GM23338 (cell line): ENCODE measurements at places on chromosomes 2 and 18. TPM values are rescaled to one million over a fixed set of nuclear protein-coding genes. Genes with fewer than 3 reads are reported as not detected.

Gene SMYD5
- 17.9 and 20.5 TPM in 2 replicates for polyA plus RNA-seq

- H3K4me3 ChIP-seq, result no peak overlapping the region
- no peak for DNase-seq
- H3K27me3 ChIP-seq, result no peaks in the 10 kb centered on the region
- H3K27ac ChIP-seq, result no peak overlapping the region
- H3K36me3 ChIP-seq, result no peaks in the 10 kb centered on the region
These were observed 27.4 kb upstream of the IL1RL1 start for GRCh38 chr2:102283996-102284395.

DNA sequence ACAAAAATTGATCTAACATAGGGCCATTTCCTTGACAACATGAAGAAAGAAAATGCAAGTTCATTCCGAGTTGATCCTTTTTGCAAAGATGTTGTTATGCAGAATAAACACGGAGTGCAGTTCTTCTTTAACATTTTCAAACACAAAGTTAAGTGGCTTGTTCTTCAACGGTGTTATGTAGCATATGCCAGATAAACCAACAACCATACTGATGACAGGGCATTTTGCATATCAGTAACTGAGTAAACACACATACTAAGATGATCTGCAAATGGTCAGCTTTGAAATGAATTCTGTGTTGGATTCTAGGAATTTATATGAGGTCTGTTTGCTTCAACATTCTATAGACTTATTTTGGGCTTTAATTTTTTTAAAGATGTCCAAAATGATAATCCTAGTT, 266.4 kb downstream of the GPD2 start:
- DNase-seq, result no peak
- no peaks in the 10 kb centered on the region for H3K27me3 ChIP-seq
- no peaks in the 10 kb centered on the region for H3K36me3 ChIP-seq
- peaks cover 45% of the 10 kb centered on the region for H3K4me1 ChIP-seq
- H3K4me3 ChIP-seq, result no peak overlapping the region

GRCh38 chr2:160332318-160332717, 132.2 kb upstream of the ITGB6 start:
- no peaks in the 10 kb centered on the region for H3K27me3 ChIP-seq
- no peaks in the 10 kb centered on the region for H3K36me3 ChIP-seq
- H3K4me1 ChIP-seq, result peaks cover 5% of the 10 kb centered on the region; the same call in 1 of the 2 replicates
- DNase-seq, result peak; percentile 50

GRCh38 chr2:7825591-7826312, 856.1 kb upstream of the ID2 start:
- DNase-seq, result no peak
- no peaks in the 10 kb centered on the region for H3K4me1 ChIP-seq
- H3K27me3 ChIP-seq, result no peaks in the 10 kb centered on the region

GRCh38 chr2:97936199-97936598, 59.5 kb downstream of the TMEM131 start:
- H3K4me3 ChIP-seq, result no peak overlapping the region
- peaks cover 5% of the 10 kb centered on the region for H3K4me1 ChIP-seq
- DNase-seq, result peak; percentile 83
- no peak overlapping the region for H3K27ac ChIP-seq
- no peaks in the 10 kb centered on the region for H3K36me3 ChIP-seq

DNA sequence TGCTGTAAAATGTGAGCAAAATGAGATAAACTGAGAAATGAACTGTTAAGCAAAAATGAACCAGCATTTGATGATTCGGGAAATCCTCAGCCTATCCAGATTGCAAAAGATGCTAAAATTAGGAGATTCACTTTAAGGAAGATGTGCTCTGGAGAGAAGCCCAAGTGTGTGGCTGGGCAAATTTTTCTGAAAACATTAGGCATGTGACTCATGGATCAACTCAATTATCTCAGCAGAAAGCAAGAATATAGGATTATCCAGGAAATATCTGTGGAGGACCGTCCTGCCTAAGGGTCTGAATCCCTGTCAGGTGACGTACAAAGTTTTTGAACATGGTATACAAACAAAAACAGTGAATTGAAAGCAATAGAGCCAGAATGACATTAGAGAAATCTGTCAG, 1268.3 kb upstream of the TMEFF2 start:
- no peak for DNase-seq
- H3K27ac ChIP-seq, result no peak overlapping the region
- H3K4me3 ChIP-seq, result no peak overlapping the region
- H3K27me3 ChIP-seq, result no peaks in the 10 kb centered on the region
- H3K36me3 ChIP-seq, result no peaks in the 10 kb centered on the region
- H3K4me1 ChIP-seq, result no peaks in the 10 kb centered on the region

DNA sequence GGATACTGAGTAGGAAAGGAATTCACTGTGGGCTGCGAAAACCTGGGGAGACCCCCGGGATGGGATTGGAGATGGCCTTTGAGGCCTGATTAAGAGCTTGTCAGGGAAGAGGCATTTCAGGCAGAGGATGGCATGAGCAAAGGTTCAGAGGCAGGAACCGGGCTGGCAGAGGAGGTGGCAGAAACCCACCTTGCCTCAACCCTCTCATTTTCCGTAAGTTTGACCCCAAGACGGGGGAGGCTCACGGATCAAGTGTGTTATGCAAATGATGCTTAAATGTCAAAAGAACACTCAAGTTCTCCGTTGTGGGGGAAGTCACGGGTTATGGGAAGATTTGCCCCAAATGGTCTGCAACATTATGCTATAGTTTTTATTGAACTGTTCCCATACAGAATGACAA, 88.3 kb downstream of the MYCN start:
- peaks cover 22% of the 10 kb centered on the region for H3K4me1 ChIP-seq
- no peaks in the 10 kb centered on the region for H3K36me3 ChIP-seq
- no peaks in the 10 kb centered on the region for H3K27me3 ChIP-seq
- no peak overlapping the region for H3K4me3 ChIP-seq
- no peak overlapping the region for H3K27ac ChIP-seq

DNA sequence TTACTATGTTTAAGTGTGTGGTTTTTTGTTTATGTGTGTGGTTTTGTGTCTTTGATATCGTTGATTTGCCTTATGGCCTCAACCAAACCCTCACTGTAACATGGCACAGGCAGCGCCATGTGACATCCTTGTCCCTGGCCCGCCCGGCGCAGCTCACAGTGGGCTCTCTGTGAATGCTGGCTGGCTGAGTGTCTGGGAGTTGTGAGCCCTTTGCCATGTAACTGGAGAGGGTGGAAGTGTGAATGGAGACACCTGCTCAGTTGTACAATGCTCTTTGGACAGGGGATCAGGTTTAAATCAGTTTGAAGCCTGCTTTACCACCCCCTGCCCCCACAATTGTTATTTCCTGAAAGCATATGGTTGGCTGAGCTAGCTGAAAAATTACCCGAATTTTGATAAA, 41.8 kb downstream of the TCF7L1 start:
- H3K27ac ChIP-seq, result peak overlapping the region; percentile 86
- DNase-seq, result no peak
- H3K4me1 ChIP-seq, result peaks cover 83% of the 10 kb centered on the region
- H3K36me3 ChIP-seq, result 0 out of 2 replicates have a peak, but pooled peaks cover 4% of the 10 kb centered on the region
- H3K27me3 ChIP-seq, result no peaks in the 10 kb centered on the region
